ENCODE measurements at places on chromosomes 5 and 9. TPM values are rescaled to one million over a fixed set of nuclear protein-coding genes. Genes with fewer than 3 reads are reported as not detected.

ZNF883 gene
- polyA plus RNA-seq, result 0.92 TPM

PCA3 gene
- polyA plus RNA-seq, result 0.06 TPM

PLAC8L1 gene
- 0.22 TPM for polyA plus RNA-seq

UQCRQ gene
- 351 TPM for polyA plus RNA-seq

BRIX1 gene
- 25.6 TPM for polyA plus RNA-seq
